ENCODE measurements at places on chromosomes 12 and 14.
A peak's percentile ranks its signal among the peaks of the same experiment; 100 is the strongest.

- peak; percentile 59 for DNase-seq
These were observed at the start of gene STON2 for GRCh38 chr14:81400202-81400678. TSS of gene STON2 (minus strand) at chr14:81400324. CDS start at chr14:81398382, 1,942 bp downstream.

DNA sequence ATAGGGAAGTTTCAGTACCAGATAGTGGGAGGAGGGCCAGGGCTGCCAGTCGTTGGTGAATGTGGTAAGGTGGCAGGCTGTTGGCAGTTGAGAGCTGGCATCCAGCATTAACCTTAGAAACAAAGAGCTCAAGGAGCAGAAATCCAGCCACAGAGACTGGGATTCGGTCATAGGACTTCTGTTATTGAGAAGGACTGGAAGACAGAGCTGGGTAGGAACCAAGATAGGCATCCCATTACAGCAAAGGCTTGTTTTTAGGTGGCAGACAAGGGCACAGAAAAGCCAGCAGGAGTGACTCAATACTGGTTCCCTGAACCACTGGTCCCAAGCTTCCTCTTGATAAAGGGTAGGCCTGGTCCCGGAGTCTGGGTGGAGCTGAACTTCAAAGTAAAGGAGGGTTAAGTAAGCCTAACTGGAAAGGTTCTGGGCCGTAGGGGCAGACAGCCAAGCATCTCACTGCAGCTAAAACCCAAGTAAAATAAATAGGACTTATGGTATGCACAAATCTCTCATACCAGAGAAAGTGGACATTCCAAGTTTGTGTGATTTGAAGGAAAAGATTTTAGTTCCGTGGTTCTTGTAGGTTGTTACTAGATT, 147.9 kb downstream of the ETV6 start:
- DNase-seq, result peak; percentile 64

DNA sequence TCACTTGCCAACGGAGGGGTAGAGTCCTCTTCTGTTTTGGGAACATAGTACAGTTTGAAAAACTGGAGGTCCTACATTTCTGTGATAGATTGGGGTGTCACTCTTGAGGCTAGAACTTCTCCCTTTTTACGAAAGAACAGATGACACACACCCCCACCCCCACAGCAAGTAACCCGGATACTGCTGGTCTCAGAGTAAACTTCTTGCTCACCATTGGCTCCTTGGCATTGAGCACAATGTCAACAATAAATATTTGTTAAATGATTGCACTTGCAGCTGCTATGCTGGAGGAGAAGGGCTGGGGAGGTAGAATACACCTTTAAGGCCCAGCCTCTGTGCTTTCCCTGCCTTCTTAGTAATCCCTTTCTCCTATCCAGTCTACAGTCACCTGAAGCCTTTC, 149.8 kb downstream of the TGFB3 start:
- peak; percentile 35 for DNase-seq

- no peak for DNase-seq
These were observed 22.2 kb downstream of the LRRIQ1 start for GRCh38 chr12:85058339-85058738.

Data from AG08395 (cell line).